ENCODE measurements at places on chromosomes 1 and 21. TPM values are rescaled to one million over a fixed set of nuclear protein-coding genes. Genes with fewer than 3 reads are reported as not detected.

Gene OR2T4
- not detected for total RNA-seq

Gene SLC1A7
- total RNA-seq: not detected

Gene NPPA
- not detected for total RNA-seq

Gene SLFNL1
- 0.13 TPM for total RNA-seq

Gene FALEC
- 0.49 TPM for total RNA-seq

Gene GJA5
- total RNA-seq: not detected

Gene ILDR2
- 4.4 TPM for total RNA-seq

Gene ACKR1
- not detected for total RNA-seq
